Stimulated activated CD4-positive, alpha-beta T cell treated with anti-CD3 and anti-CD28 coated beads, Interleukin-15, amount 100 ng/mL, for 1 hour (primary cell): ENCODE measurements at places on chromosomes 6 and 20.

- DNase-seq: no peak
These were observed 42.9 kb downstream of the HDGFL1 start for GRCh38 chr6:22612236-22612635.

GRCh38 chr6:99589290-99589672, 17.4 kb upstream of the PRDM13 start:
- DNase-seq: no peak

GRCh38 chr20:50321797-50322480, 131.3 kb downstream of the CEBPB start:
- DNase-seq: no peak

DNA sequence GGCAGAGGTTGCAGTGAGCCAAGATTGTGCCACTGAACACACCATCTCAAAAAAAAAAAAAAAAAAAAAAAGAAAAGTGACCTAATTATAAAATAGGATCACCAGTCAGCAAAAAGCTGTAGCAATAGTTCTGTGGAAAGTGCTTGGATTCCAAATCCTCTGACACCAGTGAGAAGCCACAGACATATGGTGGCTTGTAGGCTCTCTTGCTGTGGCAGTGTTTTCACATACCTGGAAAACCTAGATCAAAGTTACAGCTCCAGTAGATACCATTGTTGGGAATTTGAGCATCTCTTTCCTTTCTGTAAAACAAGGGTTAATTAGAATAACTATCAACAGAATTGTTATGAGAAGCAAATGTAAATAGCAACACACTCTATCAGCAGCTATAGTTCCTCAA, 4.1 kb downstream of the CCDC170 start:
- DNase-seq: no peak

GRCh38 chr6:2712102-2712501, 38.6 kb downstream of the MYLK4 start:
- no peak for DNase-seq

DNA sequence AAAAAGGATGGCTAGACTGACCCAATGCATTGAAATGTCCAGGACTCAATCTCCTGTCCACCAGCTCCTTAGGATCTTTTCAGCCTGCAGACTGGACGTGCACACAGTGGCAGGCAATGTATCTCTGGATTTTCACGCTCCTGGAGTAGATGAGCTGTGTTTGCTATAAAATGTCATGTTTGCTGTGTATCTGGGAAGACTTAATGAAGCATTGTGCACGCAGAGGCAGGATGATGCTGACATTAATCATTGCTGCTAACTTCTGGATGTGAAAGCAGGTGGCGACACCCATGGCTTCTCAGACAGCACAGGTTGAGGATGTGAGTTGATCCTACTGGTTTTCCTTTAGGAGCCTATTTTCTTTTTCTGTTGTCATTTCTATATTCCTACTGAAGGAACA, 133.1 kb upstream of the PCSK2 start:
- no peak for DNase-seq

GRCh38 chr6:100212131-100212530, 218.1 kb upstream of the MCHR2 start:
- no peak for DNase-seq

DNA sequence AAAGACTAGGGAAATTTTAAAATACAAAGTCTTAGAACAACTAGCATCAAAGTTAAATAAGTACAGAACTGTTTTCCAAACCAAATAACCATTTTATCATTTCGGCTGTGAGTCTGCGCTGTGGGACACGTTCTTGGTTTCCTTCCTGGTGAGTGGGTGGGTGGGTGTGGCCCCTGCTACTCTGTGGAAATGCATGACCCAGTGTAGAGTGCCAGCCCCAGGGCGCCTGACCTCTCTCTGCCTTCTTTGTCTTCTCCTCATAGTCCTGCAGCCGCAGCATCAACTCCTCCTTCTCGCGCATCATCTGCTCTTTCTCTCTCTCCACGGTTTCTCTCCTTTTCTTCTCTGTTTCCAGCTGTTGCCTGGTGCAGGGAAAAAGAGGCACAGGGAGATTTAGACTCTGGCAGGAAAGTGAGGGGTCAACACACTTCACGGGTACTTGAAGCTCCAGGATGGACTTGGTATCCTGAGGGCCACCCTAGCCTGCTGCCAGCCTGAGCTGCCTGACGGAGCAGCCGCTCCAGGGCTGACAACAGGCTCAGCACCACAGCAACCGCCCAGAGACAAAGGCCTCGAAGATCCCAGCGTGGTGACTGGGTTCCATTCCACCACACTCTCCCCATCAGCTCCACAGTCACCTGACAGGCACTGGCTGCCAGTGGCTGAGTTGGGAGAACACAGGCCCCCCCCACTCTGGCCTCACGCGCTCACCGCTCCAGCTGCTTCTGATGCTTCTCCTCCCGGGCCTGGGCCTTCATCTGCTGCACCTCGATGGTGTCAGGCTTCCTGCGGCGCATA, 48.4 kb downstream of the EZR start:
- no peak for DNase-seq
